ENCODE measurements at places on chromosomes 12 and 14.

- DNase-seq = no peak
Observed at GRCh38 chr14:50935126-50936015, 8.9 kb downstream of the PYGL start.

DNA sequence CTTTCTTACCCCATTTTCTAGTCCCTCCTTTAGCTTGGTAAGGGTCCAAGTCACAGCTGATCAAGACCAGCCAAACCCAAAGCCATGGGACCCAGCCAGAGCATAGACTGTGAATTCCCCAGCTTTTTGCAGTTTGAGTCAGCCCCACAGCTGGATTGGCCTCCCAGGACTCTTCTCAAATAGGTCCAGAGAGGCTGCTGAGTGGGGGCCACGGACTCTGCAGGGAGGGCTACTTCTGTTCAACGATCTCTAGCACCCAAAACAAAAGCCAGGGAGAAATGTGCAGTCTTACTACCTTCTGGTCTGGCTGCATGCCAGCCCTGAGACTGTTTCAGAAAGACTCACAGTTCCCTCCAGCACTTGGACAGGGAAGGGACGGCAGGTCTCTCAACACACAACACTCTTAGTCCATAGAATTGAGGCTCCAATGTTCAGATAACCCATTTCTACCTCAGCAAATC, 1.6 kb downstream of the VDR start:
- DNase-seq = no peak

DNA sequence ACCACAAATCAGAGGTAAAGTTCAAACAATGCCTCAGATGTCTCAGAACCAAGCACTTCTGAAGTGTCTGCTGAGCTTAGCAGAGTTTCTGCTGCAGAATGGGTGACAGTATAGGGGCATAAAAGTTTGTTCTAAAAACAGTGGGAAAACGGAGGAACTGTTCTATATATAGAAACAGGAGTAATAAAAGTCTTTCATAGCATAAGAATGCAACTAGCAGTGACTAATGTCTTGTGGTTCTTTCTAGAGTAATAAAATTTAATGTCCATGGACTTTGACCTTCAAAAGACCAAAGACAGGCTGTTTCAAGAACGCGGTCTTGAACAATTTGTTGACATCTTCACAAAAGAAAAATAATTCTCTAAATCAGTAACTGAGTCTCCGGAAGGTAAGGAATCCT, 107.5 kb upstream of the FAR2 start:
- no peak for DNase-seq

DNA sequence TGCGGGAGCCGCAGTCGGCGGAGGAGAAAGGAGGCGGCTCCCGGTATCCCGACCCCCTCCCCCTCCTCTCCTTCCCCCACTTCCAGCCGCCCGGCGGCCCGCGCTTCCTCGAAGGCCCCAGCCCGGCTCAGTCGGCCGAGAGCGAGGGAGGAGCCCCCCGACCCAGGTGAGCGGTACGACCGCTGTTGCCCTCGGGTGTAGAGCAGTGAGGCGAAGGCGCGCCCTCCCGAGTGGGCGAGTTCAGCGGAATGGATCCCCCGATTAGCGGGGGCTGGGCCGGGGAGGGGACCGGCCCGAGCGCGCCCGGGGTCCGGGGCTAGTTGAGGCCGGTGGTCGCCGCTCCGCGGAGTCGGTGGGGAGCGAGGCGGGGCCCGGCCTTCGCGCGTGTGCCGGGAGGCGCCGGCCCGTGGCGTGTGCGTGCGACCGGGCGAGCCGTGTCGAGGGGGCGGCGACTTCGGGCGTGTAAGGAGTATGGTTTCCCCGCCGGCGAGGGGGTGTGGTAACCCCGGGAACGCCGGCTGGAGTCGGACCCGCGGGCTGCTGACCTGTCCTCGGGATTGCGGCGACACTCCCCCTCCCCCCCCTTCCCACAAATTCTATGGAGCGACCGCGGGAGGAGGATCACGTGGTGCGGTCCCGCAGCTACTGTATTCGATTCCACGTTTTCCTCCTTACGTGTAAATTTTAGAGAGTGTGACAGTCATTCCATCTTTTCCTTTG, 501 bp downstream of the RIMKLB start:
- DNase-seq = peak; percentile 77

- no peak for DNase-seq
Observed at GRCh38 chr12:54029529-54030441, 1.5 kb downstream of the HOXC6 start.

GRCh38 chr14:54570047-54570446, 3.1 kb downstream of the SAMD4A start:
- no peak for DNase-seq

All from head of caudate nucleus (tissue), 42 donors.